ENCODE measurements at places on chromosomes 1 and 21.
A peak's percentile ranks its signal among the peaks of the same experiment; 100 is the strongest.

DNA sequence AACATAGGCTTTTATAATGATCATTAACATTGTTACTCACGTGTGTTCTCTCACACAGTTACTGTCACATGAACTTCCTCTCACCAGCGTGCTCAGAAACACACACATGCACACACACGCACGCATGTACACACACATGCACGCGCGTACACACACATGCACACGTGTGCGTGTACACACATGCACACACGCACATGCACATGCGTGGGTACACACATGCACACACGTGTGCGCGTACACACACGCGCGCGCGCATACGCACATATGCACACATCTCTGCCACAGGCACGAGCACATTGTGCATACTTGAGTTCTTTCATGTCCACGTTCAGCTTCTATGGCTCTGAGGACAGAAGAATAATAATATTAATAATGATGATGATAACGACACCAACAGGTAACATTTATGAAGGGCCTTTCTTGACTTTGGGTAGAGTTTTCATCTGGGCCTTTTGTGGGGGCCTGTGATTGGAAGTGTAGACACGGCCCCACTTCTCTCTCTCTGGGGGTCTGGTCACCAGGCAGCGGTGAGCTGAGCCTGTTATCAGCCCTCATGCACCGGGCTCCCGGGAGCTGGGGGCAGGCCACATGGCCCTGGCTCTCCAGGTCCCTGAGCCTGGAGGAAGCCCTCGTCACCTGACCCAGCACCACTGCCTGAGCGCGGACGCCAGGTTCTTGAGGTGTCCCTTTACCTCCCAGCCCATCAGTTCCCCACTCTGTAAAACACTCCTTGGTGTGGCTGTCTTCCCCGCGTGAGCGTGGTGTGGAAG lies 7.0 kb downstream of the EPHA8 start:
- DNase-seq, result no peak

DNA sequence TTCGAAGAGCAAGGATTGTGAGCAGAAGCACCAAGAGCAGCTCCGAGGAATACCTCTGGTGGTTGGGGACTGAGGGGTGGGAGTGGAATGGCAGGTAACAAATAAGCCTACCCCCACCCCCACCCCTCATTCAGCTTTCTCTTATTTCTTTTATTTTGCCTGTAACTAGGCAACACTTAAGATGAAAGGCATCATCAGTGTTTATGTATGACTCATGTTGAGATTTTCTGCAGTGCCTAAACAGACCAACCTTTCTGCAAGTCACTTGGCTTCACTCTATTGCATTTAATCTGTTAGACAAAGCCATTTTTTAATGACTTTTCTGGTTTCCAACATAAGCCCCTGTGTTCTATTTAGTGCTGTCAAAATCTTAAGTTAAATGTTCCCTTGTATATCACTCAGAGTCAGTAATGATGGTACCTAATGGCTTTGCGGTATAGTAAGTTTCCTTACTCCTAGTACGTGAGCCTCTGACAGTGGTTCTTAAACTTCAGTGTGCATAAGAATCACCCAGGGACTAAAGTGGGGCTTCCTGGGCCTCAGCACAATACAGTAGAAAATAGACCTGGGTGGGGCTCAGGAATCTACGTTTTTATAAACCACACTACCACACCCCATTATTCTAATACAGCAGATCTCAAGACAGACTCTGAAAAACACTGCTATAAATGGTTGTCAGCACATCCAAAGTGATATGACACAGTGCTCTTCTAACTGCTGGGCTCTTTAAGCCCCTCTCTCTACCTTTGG lies 19.9 kb downstream of the CASQ2 start:
- peak; percentile 72 for DNase-seq

DNA sequence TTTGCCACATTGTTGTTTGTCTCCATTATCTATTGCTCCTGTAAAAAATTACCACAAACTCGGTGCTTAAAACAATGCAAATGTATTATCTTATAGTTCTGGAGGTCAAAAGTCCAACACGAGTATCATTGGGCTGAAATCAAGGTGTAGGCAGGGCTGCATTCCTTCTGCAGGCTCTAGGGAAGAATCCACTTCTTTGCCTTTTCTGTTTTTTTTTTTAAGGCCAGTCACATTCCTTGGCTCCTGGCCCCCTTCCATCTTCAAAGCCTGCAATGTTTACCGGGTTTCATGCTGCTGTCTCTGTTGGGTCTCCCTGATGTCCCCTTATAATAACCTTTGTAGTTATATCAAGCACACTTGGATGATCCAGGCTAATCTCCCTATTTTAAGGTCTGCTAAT lies 212.7 kb downstream of the PTBP2 start:
- DNase-seq, result no peak

DNA sequence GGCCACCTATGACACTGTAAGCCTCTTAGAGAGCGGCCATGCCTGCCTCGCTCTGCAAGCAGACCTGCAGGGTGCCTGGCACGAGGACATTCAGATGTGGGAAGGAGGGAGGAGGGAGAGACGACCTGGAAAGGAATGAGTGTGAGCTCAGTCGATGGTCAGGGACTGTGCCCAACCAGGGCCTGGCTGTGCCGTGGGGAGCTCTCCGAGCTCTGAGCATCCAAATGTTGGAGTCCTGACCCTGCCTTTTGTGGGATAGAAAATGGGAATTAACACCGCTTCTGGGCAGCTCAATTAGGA lies 7.3 kb downstream of the CSTB start:
- DNase-seq, result no peak

GRCh38 chr1:172340520-172340919 lies 80.0 kb upstream of the C1orf105 start:
- no peak for DNase-seq

- no peak for DNase-seq
Observed at GRCh38 chr1:173573596-173573995, 29.3 kb downstream of the SLC9C2 start.

- peak; percentile 16 for DNase-seq
Observed at GRCh38 chr1:240169188-240169587, 77.5 kb downstream of the FMN2 start.

- DNase-seq, result peak; percentile 39
Observed at GRCh38 chr1:116997066-116997465, 4.5 kb upstream of the CD101 start.

GRCh38 chr1:151165281-151165737 lies 393 bp downstream of the LYSMD1 start:
- peak; percentile 45 for DNase-seq

DNA sequence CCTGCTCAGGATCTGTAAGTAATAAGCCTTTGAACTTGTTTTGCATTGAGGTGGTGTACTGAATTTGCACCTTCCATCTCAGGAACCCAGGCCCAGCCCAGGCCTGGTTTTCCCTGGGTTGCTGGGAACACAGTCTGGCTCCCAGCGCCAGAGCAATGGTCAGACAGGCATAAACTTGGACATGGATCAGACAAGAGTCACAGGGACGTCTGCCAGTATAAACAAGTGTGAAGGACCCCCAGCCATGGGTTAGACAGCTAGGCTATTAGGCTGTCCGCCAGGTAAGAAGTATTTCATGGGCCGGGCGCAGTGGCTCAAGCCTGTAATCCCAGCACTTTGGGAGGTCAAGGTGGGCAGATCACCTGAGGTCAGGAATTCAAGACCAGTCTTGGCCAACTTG lies 5.5 kb downstream of the IFNLR1 start:
- DNase-seq, result no peak

DNA sequence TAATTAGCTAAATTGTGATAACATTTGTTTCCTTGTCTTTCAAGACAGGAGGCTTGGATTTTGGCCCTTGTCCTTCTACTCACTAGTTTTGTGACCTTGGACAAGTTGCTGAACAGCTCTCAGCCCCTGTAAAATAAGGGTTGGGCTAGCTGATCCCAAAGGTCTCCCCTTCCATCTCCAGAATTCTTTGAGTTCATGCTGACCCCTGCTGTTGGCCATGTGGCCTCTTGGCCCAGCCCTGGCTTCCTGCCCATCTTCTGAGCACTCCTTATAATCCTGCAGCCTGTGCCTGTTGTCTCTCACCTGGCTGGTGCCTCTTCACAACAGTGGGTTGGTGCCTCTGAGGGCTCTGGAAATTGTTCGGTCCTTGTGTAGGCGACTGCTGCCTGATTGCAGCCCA lies 10.1 kb downstream of the PTGFRN start:
- no peak for DNase-seq

- no peak for DNase-seq
Observed at GRCh38 chr1:66035616-66036245, 243.0 kb downstream of the PDE4B start.

DNA sequence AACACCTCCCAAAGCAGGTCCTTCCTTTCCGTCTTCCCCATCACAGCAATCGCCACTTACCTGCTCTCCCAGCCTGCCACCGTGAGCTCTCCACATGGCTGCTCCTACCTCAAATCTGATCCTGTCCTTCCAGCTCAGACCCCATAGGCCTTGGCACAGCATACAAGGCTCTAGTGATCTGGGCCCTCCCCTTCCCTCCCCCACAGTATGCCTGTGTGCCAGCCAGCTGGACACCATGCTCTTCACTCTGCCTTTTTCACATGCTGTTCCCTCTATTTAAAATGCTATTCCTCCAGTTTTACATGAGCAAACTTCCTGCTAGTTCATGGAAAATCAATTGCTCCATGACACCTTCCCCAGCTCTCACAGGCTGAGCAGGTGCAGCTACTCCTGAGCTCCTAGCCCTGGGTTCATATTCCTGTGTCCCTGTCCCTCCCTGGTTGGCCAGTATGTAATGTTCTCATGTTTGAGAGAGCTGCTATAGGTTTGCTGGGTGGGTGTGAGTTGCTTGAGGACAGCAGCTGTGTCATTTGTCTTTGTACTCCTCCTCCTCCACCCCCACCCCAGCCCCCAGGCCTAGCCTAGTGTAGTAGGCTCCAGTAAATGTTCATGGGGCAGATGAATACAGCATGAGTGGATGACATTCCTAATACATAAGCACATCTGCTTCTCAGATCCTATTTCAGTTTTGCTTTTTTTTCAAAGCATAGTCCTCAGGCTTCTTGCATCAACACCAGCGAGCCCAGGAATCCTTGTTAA lies 6.3 kb upstream of the TNNT2 start:
- DNase-seq, result peak; percentile 90

DNA sequence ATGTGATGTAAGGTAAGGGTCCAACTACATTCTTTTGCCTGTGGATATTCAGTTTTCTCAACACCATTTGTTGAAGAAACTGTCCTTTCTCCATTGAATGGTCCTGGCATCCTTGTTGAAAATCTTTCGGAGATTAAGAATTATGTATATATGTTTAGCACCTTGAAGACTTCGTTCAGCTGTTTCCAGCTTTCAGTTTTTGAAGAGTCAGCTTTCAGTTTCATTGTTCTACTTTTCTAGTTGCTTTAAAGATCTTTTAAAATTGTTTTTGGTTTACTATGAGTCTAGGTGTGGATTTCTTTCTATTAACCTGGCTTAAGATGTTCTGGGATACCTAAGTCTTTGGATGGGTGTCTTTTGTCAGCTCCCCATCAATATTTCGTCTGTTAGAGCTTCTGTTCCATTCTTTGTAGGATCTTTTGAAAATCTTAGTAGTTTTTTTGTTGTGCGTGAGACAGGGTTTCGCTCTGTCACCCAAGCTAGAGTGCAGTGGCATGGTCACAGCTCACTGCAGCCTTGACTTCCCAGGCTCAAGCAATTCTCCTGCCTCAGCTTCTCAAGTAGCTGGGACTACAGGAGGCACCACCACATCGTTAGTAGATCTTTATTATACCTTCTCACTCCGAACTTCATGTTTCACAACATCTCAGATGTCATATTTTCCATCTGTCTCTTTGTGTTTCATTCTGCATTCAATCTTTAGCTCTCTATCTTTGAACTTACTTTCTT lies 353.5 kb upstream of the B3GALT2 start:
- no peak for DNase-seq

DNA sequence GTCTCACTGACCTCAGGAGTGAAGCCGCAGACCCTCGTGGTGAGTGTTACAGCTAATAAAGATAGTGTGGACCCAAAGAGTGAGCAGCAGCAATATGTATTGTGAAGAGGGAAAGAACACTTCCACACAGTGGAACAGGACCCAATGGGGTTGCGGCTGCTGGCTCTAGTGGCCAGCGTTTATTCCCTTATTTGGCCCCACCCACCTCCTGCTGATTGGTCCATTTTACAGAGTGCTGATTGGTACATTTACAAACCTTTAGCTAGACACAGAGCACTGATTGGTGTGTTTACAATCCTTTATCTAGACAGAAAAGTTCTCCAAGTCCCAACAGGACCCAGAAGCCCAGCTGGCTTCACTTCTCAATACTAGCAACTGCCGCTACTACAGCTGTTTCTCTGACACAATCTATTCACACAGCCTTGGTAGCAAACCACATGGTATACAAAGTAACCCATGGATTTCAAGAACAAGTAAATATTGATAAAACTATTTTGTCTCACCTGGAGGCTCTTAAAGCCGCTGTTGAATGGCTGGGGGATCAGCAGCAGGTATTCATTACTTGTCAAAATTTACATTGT lies 25.3 kb upstream of the ITLN1 start:
- DNase-seq, result no peak

- peak; percentile 98 for DNase-seq
Observed at GRCh38 chr1:159881622-159882526, 18.1 kb downstream of the CFAP45 start.

DNA sequence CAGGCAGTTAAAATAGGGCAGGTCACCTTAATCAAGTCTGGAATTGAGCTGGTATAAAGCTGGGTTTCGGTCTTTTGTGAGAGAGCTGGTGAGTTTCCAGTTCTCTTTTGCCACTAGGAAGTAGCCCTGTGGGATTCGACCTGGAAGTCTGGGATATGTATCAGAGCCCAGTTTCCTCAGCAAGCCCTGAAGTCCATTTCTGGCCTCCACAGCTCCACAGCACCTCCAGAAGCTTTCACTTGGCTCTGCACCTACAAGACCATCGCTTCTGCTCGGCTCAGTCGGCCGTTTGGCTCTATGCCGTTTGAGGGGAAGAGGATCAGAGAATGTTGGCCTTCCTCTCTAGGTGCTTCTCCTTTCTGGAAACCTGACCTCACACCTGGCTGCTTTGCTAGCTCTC lies 148.0 kb downstream of the GALNT2 start:
- DNase-seq, result peak; percentile 77

GRCh38 chr1:230334447-230334837 lies 91.7 kb downstream of the PGBD5 start:
- DNase-seq, result no peak

- DNase-seq, result no peak
Observed at GRCh38 chr1:209462433-209462832, 121.1 kb upstream of the CAMK1G start.

DNA sequence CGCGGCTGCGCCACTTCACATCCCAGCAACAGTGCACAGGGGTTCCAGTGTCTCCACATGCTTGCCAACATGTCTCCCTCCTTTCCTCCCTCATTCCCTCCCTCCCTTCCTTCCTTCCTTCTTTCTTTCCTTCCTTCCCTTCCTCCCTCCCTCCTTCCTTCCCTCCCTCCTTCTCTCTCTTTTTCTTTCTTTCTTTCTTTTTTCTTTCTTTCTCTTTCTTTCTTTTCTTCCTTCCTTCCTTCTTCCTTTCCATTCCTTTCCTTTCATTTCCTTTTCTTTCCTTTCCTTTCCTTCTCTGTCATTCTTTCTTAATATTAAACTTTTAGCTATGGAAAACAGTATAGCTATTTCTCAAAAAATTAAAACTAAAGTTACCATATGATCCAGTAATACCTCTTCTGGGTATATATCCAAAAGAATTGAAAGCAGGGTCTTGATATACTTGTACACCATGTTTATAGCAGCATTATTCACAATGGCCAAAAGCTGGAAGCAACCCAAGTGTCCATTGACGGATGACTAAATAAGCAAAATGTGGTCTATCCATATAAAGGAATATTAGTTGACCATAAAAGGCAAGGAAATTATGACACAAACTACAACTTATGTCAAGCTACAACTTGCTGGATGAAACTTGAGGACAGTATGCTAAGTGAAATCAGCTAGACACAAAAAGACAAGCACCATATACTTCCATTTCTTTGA lies 55.0 kb upstream of the TLR5 start:
- no peak for DNase-seq
